ENCODE measurements at places on chromosomes 13 and 19. TPM values are rescaled to one million over a fixed set of nuclear protein-coding genes. Genes with fewer than 3 reads are reported as not detected.

ZNF836 gene
- 7.7 TPM for total RNA-seq

KCNN4 gene
- not detected for total RNA-seq

KANK3 gene
- total RNA-seq: 55.8 TPM

C19orf73 gene
- total RNA-seq: 0.40 TPM

FUZ gene
- total RNA-seq: 11.6 TPM

C19orf67 gene
- not detected for total RNA-seq

RTBDN gene
- not detected for total RNA-seq

DAZAP1 gene
- 48.4 TPM for total RNA-seq

PCSK4 gene
- total RNA-seq: 0.44 TPM

SIAH3 gene
- not detected for total RNA-seq

NXNL1 gene
- total RNA-seq: not detected

ZNF772 gene
- 12.9 TPM for total RNA-seq

GJB2 gene
- total RNA-seq: not detected

FGF21 gene
- not detected for total RNA-seq

TMEM255B gene
- 42.7 TPM for total RNA-seq

MEIOSIN gene
- not detected for total RNA-seq

RETN gene
- not detected for total RNA-seq

COL4A2 gene
- total RNA-seq: 775 TPM

ATP4B gene
- total RNA-seq: not detected

NTF4 gene
- total RNA-seq: not detected

PLK5 gene
- total RNA-seq: not detected

PDX1 gene
- total RNA-seq: not detected

DHDH gene
- total RNA-seq: under 0.01 TPM

GJA3 gene
- not detected for total RNA-seq

THSD8 gene
- not detected for total RNA-seq

KLK15 gene
- total RNA-seq: not detected

GPATCH1 gene
- 3.1 TPM for total RNA-seq

FFAR3 gene
- total RNA-seq: under 0.01 TPM

ERICH6B gene
- total RNA-seq: not detected

Measured in lung microvascular endothelial cell (primary cell).